Stimulated activated CD4-positive, alpha-beta T cell treated with anti-CD3 and anti-CD28 coated beads, Interleukin-1b, Interleukin-23, amount 100 ng/mL, for 4 hours (primary cell): ENCODE measurements at places on chromosomes 16 and 17.

GRCh38 chr16:74817851-74818250 lies 43.2 kb upstream of the FA2H start:
- no peak for DNase-seq

- no peak for DNase-seq
Measured at GRCh38 chr17:36074365-36074764, 10.3 kb downstream of the CCL18 start.

- DNase-seq, result no peak
Measured at GRCh38 chr17:8503807-8504206, 68.1 kb downstream of the NDEL1 start.

DNA sequence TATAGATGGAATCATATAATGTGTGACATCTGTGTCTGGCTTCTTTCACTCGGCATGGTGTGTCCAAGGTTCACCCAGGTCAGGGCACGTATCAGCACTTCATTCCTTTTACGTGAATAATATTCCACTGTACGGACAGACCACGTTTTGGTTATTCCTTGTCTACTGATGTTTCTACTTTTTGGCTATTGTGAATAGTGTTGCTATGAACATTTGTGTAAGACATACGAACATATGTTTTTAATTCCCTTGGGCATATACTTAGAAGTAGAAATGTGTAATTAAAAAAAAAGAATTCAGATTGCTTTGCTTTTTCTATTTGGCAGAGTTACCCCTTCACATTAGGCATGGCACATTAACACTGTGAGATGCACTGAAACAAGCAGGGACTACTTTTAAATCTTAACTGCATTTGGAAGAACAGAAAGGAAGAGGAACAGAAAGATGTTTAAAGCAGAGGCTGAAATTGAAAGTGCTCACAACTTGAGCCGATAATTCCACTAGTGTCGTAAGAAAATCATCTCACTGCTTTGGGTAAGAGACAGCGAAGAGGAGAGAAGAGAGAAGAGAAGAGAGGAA lies 105.3 kb downstream of the VPS53 start:
- no peak for DNase-seq

- no peak for DNase-seq
Measured at GRCh38 chr17:44927696-44928095, 12.4 kb upstream of the GFAP start.

DNA sequence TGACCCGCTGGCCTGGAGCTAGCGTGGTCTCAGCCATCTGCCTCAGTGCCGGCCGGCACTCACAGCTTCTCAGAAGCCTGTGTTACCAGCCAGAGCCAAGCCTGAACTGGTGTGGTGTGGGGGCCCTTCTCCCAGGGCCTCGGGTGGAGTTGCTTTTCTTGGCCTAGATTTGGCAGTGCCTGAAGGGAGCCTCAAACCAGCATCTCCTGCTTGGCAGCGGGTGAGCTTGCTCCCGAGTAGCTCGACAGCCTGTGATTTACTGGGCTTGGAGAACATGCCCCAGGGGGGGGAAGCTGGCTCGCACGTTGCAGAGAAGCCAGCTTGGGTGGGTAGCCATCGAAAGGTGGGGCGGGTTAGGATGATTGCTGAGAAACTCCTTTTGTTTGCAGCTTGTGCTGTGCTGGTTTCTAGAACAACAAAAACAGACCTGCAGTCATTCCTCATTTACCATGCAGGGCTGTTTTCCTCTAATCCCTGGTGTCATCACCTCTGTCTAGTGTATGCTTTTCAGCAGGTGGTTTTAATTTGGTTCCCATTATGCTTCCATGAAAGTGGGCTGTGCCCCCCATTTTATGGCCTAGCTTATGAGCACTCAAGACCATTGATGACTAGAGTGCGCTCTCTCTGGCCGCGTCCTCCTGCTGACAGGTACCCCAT lies 42.2 kb downstream of the TBCD start:
- no peak for DNase-seq

GRCh38 chr16:965036-965395 lies 5.8 kb downstream of the LMF1 start:
- DNase-seq, result no peak

GRCh38 chr16:9123871-9124270 lies 32.4 kb downstream of the HAPSTR1 start:
- DNase-seq, result no peak

- no peak for DNase-seq
Measured at GRCh38 chr17:9371019-9371418, 204.6 kb downstream of the STX8 start.

- no peak for DNase-seq
Measured at GRCh38 chr16:21239646-21240045, 6.1 kb downstream of the ANKS4B start.

- DNase-seq, result no peak
Measured at GRCh38 chr17:40703652-40704051, at the start of gene KRT24. Gene KRT24 (minus strand): TSS chr17:40703752. CDS start chr17:40703693, 59 bp downstream.

- no peak for DNase-seq
Measured at GRCh38 chr16:73289232-73289631, 241.3 kb upstream of the ZFHX3 start.

GRCh38 chr16:88308441-88309173 lies 74.2 kb upstream of the ZNF469 start:
- no peak for DNase-seq

DNA sequence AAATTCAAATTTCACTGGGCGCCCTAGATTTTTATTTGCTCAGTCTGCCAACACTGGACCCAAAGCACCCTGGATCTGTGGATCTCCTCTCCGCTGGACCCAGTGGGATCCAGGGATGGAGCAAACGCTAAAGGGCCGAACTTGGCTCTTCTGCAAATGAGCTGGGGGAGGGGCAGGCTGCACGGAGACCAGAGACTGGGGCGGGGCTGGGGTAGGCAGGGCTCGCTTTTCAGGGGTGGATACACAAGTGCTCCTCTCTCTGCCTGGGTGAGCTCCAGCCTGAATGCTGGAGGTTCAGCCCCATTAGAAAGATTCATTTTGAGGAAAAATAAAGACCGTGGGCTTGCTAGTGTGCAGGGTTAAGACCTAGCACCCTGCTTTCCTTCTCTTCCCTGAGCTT lies 8.9 kb downstream of the CBX4 start:
- no peak for DNase-seq

GRCh38 chr17:78748048-78748729 lies 33.9 kb downstream of the CYTH1 start:
- no peak for DNase-seq

GRCh38 chr17:50589095-50589705 lies 28.7 kb downstream of the CACNA1G start:
- no peak for DNase-seq

GRCh38 chr17:48459070-48459844 lies 29.2 kb upstream of the SKAP1 start:
- no peak for DNase-seq

DNA sequence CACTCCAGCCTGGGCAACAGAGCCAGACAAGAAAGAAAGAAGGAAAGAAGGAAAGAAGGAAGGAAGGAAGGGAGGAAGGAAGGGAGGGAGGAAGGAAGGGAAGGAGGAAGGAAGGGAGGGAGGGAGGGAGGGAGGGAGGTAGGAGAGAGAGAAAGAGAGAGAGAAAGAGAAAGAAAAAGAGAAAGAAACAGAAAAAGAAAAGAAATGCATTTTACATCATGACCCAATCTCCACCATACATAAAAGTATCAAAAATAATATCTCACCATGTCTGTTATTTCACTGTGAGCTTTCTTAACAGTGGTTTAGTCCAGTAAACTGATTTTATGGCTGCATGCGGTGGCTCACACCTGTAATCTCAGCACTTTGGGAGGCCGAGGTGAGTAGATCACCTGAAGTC lies 70.0 kb downstream of the CYTH1 start:
- no peak for DNase-seq
